Cardiac atrium fibroblast (primary cell): ENCODE measurements at places on chromosomes 3 and 15. TPM values are rescaled to one million over a fixed set of nuclear protein-coding genes. Genes with fewer than 3 reads are reported as not detected.

Gene NPTN
- total RNA-seq = 114 and 119 TPM in 2 replicates

Gene DPP8
- total RNA-seq = 15.7 and 40.8 TPM in 2 replicates

Gene CHD2
- total RNA-seq = 34.5 and 49.5 TPM in 2 replicates

Gene FRMD5
- 0.54 and 0.81 TPM in 2 replicates for total RNA-seq

Gene APBA2
- 11.0 and 14.1 TPM in 2 replicates for total RNA-seq

Gene TRIM71
- not detected in 2 replicates for total RNA-seq

Gene SCN11A
- total RNA-seq = under 0.01 TPM in 1 of 2 replicates, not detected in the other

Gene PLSCR4
- total RNA-seq = 228 and 234 TPM in 2 replicates

Gene MNS1
- total RNA-seq = 0.72 and 2.8 TPM in 2 replicates

Gene FBXO40
- total RNA-seq = not detected in 2 replicates

Gene DTX3L
- 10.3 and 14.1 TPM in 2 replicates for total RNA-seq

Gene CTXND1
- not detected in 2 replicates for total RNA-seq

Gene CMTM8
- total RNA-seq = 1.8 and 7.8 TPM in 2 replicates

Gene ARPP21
- total RNA-seq = not detected in 2 replicates

Gene TGM5
- not detected in 2 replicates for total RNA-seq

Gene SLC12A1
- total RNA-seq = not detected in 2 replicates

Gene BFSP2
- not detected in 2 replicates for total RNA-seq

Gene GOLGA8K
- total RNA-seq = not detected in 2 replicates

Gene ACKR2
- not detected in 2 replicates for total RNA-seq

Gene NEK10
- 1.3 and 2.4 TPM in 2 replicates for total RNA-seq

Gene PDZRN3
- 14.4 and 23.2 TPM in 2 replicates for total RNA-seq

Gene ISL2
- total RNA-seq = 0.49 and 0.72 TPM in 2 replicates

Gene AP3B2
- not detected in 2 replicates for total RNA-seq

Gene PRRT3
- 2.8 and 3.8 TPM in 2 replicates for total RNA-seq

Gene TRIM42
- not detected in 2 replicates for total RNA-seq

Gene XCR1
- not detected in 2 replicates for total RNA-seq

Gene CCR3
- total RNA-seq = not detected in 2 replicates

Gene MINAR1
- total RNA-seq = 0.36 and 0.49 TPM in 2 replicates

Gene CASR
- not detected in 2 replicates for total RNA-seq

Gene SLCO2A1
- 4.2 and 4.5 TPM in 2 replicates for total RNA-seq

Gene CRABP1
- total RNA-seq = not detected in 2 replicates

Gene SAMMSON
- total RNA-seq = 0.16 TPM in 1 of 2 replicates, not detected in the other

Gene LEKR1
- 1.3 TPM in 1 of 2 replicates, not detected in the other for total RNA-seq

Gene CLDN1
- total RNA-seq = 0.32 TPM in 1 of 2 replicates, not detected in the other

Gene SPINK8
- not detected in 2 replicates for total RNA-seq

Gene GOLGA8T
- not detected in 2 replicates for total RNA-seq

Gene DENND6A
- 21.9 and 22.7 TPM in 2 replicates for total RNA-seq

Gene CIB2
- 1.6 and 4.5 TPM in 2 replicates for total RNA-seq

Gene RHOV
- not detected in 2 replicates for total RNA-seq
